ENCODE measurements at places on chromosomes 7 and 10.

DNA sequence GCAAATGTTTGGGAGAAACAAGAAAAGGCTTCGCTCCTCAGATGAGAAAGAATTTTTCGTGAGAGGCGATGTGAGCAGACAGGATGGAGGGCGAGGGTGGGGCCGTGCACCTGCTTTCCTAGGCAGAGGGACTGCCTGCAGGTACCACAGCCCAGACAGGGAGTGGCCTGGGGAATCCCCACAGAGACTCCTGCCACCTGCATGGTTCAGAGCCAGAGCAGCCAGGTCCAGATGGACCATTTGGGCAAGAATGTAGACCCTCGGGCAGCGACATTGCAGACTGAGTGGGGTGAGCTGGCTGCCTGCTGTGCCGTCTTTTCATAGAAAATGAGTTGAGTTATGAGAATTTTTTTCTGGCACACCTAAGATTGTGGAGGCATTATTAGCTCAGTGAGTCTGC, 216.8 kb downstream of the SNX10 start:
- no peak for DNase-seq

DNA sequence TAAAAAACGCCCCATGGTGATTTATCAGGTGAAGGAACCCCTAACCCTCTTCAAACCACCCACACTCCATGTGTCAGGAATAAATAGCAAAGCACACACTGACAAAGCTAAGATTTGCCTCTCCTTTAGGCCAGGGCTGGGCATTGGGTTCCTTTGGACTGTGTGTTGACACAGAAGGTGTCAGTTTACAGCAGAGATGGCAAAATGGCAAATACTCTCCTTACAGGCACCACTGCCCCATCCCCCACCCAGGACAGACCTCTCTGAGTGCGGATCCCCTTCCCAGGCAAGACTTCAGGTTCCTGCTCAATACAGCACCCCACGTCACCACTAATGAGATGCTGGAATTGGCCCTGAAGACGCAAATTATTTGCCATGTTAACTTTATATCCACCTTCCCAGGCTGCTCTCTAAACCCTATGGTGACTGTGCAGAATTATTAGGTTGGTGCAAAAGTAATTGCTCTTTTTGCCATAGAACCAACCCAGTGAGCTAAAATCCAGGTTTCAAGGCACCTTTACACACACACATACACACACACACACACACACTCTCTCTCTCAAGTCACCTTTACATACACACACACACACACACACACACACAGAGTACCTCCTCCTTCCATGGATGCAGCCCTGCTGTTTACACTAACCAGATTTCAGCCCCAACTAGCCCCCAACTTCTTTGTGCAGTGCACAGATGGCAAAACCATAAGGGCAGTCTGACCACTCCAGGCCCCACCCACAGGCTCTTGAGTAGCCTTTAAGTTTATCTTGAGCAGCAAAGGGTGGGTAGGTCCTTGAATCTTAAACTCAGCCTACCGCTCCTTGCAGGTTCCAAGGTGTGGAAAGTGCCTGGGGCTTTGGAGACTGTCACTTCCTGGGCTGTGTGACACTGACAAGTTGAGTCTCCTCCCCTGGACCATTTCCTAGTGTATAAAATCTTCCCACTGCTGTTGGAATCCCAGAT, 4.0 kb upstream of the ZCCHC24 start:
- no peak for DNase-seq

DNA sequence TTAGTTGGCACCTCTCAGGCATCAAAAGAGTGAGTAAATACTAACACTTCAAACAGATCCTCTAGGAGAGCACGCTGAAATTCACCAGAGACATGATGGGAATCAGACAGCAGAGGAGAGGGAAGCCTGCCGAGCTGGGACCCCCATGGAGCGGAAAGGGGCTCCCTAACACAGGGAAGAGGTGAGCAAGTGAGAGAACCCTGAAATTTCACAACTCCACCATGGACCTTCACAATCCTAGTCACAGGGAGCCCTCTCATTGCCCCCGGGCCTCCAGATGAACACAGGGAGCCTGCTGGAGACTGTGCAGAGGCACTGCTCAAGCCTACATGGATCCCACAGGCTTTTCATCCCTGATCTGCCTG, 59.2 kb upstream of the ANTXRL start:
- DNase-seq = no peak

DNA sequence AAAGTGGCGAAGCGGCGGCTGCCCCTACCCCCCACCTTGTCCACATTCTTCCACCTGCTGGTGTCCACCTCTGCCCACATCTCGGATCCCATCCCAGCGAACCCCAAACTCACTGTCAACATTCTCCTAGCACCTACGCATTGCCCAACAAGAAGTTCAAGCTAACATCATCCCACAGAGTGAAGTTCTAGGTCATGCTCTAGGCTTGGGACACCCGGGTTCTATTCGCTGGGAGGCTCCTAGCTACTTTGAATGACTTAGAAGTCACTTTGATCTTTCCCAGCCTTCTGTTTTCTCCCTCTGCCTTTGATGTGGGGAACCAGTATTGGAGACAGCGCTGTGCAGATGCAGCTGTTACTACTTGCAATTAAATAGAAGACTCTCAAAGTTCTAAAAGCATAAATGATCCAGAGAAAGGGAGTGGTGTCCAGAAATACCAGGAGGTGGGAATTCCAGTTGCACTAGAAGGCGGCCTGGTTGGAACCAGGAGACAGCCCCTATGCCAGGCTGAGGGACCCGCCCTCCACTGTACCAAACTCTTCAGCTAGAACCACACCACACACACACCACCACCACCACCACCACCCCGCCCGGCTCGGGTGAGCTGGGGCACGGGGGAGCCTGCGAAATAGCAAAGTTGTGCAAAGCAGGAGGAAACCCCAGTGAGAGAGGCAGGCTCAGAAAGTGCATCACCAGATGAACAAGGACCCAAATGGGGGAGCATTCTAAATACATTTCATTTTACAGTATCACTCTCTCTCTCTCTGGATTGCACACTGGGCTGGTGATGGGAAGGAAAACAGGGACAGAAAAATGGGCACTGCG, 5.5 kb upstream of the VGF start:
- no peak for DNase-seq

DNA sequence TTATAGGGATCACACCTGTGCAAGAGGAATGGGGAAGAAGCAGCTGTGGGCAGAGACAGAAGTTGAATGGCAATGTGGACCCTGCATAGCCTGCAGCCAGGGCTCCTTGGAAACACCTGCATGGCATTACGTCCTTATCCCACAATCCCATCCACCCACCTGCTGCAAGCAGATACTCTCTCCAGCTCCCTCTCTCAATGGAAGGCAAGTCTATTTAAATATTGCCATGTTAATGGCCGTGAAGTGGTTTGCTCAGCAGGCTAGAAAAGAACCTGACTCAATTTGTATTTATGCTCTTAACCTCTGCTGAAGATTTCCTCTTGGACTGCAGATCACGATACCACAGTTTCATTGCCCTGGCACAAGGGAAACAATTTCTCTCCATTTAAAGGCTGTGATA, 417.0 kb downstream of the TYW1 start:
- no peak for DNase-seq

DNA sequence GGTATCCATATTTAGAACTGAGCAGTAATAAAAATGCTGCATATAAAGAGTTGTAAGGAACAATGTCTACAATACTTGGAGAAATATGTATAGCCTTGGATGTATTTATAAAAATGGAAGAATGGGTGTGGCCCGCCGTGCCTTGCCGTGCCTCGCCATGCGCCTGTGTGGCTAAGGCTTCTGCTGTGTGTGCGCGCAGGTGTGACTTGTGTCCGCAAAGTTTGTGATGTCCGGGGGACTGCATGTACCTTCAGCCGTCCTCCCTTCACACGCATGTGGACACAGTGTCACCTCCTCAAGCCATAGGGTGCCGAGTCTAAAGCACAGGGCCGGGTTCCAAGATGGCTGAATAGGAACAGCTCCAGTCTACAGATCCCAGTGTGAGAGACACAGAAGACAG, 9.8 kb downstream of the SAMD9 start:
- DNase-seq = no peak

DNA sequence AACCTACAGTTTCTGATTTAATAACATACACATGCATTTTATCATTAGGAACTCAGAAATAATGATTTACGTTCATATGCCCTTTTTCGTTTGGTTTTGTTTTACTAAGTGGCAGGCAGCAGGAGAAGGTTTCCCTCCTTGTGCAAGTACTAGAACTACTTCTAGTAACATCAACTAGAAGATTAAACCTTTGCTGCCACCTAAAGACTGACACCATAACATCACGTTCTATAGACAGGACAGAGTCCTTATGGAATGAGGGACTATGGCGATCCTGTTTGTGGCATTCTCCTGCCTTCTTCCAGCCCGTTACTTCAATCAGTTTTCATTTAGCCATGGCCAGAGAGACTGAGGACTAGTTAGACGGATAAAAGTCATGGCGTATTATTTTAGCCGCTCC, 53.2 kb downstream of the GAD2 start:
- peak; percentile 12 for DNase-seq

GRCh38 chr10:125711110-125711750, 8.3 kb upstream of the EDRF1 start:
- DNase-seq = no peak

GRCh38 chr7:150900675-150901074, 48.4 kb downstream of the AOC1 start:
- no peak for DNase-seq

- DNase-seq = peak; percentile 84
Observed at GRCh38 chr7:76296743-76297740, 5.4 kb upstream of the HSPB1 start.

- no peak for DNase-seq
Observed at GRCh38 chr7:136878878-136879277, 10.4 kb downstream of the CHRM2 start.

- no peak for DNase-seq
Observed at GRCh38 chr7:44748948-44749731, 493 bp downstream of the ZMIZ2 start.

DNA sequence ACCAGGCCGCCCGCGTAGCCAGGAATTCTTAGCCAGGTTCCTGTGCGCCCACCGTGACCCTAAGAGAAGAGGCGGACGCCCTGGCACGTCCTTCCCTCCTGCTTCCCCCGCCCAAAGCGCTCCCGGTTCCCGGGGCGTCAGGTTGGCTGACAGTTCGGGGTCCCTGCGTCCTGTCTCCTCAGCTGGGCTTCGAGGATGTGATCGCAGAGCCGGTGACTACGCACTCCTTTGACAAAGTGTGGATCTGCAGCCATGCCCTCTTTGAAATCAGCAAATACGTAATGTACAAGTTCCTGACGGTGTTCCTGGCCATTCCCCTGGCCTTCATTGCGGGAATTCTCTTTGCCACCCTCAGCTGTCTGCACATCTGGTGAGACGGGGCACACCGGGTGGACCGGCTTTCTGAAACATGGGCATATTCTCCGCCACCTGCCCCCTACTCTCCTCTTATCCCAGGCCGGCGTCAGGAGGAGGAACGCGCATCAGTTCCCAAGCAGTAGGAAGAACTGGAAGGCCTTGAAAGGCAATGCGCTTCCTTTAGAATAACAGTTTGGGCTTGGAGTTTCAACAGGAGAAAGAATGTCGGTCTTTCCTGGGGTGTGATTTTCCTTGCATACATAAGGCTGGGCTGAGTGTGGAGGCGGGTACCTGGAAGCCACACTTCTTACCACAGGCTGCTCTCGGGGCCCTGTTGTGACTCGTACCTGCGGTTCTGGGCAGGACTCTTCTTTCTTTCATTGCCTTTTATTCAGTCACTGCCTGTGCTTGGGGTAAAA, 728 bp downstream of the CAV2 start:
- no peak for DNase-seq

All from fibroblast of skin of abdomen (primary cell).